GM12878 (cell line): ENCODE measurements at places on chromosomes 5 and 9.

DNA sequence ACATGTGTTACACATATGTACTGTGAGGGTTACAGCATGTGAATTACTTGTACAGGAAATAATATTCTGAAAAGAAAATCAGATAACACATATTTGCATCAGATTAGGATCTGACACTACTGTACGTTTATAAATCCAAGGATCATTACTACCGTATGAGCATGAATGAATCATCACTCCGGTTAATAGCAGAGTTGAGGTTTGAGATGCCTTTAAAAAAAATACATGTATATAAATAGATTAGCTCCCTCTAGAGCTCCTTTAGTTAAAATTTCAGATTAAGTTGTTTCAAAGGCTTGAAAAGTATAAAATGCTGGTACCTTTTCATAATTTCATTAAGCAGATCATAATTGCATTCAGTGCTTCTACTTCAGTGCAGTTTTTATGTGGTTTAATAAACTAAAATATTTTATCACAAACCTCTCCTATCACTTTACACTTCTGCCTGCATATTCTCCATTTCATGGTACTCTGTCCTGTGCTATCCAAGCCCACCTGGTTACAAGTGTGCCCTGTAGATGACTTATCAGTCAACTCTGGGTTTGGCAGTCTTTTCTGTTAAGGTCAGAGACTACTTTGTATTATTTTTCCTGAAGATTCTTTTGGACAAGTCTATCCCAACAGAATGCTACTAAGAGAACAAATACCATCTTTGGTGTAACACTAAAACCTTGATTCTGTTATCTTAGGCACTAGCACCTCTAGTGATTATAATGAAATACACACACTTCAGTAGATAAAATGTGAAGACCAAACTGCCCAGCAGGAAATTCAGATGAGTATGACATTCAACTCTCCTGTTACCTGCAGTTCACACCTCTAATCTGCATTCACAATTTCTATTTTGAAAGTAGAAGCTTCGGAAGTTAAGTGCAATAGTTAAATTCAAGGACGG is 48.0 kb upstream of the POU5F2 start:
- DNase-seq: no peak

GRCh38 chr9:77843871-77844155 is 187.8 kb downstream of the GNAQ start:
- DNase-seq: no peak

DNA sequence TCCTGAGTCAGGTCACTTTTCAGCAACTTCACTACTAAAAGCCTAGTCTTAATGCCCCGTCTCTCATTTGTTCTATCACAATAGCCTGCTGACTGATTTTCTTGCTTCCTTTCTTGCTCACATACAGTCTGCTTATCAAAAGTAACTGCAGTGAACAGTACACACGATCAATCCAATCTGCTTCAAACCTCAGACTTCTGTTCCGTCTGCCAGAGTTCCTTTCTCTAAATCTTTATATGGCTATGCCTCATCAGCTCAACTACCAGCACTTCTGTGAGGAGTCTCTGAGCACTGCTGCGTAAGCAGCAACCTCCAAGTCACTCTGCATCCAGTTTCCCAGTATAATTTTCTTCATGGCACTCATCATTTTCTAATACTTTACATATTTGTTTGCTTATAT is 34.8 kb upstream of the PUM3 start:
- no peak for DNase-seq

DNA sequence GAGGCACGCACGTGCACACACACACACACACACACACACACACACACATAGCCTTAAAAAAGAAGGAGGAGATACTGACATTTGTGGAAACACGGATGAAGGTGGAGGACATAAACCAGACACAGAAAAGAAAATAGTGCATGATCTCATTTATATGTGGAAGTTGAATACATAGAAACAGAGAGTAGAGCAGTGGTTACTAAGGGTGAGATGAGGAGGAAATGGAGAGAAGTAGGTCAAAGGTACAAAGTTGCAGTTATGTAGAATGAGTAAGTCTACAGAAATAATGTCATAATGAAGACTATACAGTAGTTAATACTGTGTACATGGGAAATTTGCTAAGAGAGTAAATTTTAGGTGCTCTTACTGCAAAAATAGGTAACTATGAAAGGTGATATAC is 412.2 kb upstream of the CDH9 start:
- no peak for DNase-seq

DNA sequence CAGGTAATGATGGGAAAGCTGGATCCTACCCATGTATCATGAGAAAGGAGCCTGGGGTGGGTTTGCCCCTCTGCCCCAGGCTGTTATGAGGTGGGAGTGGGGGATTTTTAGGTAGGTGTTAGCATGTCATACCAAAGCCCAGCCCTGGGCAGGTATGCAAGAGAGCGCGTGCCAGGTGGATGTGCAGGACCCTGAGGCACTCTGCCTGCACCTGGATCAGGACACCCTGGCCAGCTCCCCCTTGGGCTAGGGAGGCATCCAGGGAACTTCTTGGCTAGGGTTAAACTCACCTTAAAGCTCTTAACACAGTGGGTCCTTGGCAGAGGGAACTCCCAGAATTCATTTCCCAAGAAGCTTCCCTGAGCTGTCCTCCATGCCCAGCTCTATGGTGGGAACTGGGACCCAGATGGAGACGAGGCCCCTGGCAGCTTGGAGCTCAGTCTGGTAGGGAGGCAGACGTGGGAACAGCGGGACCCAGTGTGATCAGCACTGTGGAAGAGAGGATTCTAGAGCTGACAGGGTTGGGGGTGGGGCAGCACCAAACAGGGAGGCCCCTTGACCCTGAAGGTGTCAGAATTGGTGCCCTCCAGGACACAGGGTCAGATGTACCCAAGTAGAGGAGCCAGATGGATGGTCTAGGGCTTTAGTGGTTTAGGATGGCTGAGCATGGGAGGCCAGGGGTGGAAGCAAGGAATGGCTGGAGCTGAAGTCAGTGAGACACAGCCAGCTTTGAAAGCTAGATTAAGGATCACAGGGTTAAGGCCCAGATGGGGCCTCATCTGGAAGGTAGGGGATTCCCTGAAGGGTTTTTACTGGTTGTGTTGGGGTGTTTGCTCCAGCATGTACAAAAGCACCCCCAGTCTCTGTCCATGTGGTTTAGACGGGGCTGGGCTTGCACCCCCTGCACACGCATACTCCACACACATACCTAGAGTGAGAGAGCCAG is 2.2 kb upstream of the PRR7 start:
- DNase-seq: no peak

DNA sequence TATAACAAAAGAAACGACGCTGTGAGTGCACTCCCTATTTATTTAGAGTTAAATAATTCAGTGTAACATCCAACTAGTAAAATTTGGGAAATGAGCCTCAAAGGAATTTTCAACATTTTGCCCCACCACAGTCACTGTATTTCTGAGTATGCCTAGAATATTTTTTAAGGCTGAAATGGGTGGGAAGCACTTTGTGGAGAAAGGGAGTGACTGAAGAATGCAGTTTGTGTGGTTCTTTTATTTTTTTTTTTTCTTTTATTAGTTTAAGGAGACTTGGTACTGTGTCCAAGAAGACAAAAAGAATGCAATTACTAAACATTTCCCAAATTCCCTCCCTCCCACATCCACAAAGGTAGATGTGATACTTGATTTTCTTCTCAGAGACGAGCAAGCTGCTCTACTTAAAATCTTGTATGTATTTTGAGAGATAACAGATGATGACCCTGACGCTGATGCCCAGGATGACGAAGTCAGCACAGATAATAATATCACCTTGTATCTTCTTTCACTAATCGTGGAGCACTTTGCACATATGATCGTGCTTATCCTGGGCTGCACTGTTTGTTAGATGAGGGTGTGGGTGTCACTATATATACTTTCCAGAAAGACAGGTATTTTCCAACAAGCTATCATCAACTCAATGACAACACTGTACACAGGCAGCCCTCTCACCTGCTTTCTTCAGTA is 586.3 kb downstream of the RAB3C start:
- DNase-seq: no peak

DNA sequence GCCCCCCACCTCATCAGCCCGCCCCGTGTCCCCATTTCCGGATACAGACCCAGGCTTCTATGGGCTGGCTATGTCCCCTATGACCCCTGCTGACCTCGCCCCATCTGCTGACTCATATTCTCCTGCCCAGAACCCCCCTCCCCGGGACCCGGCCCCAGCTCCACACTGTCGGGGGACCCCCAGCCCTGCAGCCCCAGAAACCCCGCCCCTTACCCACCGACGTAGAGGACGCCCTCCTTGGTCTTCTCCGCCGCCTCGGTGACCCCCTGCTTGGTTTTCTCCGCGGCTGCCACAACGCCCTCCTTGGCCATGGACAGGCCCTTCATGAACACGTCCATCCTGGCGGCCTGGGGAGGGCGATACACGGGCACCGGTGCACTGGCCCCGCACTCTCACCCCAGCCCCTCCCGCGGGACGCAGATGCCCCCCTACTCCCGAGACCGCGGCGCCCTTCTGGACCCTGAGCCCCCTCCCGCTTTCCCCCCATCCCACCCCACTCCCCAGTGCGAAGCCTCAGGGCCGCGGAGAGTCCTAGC is 949 bp downstream of the SNCB start:
- DNase-seq: no peak

DNA sequence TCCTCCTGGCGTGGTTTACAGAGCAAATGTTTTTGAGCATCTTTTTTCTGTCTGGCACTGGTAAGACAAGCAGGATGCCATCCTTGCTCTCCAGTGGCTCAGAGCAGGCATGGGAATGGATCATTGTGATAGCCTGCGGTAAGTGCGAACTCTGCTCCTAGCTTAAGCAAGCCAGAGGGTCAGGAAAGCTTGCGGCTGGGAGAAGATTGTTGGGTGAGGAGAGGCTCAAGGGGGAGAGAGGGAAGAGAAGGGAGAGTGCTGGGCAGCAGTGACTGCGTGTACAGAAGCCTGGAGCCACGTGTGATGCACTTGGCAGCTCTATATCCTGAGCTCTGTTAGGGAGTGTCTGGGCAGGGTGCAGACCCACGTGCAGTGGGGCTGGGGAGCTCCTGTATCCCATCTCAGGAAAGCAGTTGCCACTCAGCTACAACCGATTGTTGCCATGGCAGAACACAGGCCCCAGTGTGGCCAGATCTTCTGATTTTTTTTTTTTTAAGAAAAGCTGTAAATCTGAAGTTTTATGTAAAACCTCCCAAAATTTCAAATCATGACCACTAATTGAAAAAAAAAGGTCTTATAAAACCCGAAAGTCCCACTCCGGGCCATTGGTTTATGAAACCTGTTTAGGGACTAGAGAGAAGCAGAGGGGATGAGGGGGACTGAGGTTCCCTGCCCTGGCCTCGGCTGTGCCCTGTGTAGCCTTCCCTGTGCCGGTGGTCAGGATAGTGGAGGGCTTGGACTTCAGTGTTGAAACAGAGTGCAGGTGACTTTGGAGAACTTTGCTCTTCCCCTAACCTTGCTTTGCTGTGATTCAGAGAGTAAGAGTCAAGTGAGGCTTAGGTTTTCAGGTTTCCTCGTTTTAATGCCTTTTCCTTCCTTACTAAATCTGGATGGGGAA is 67.3 kb downstream of the ZNF618 start:
- DNase-seq: no peak

DNA sequence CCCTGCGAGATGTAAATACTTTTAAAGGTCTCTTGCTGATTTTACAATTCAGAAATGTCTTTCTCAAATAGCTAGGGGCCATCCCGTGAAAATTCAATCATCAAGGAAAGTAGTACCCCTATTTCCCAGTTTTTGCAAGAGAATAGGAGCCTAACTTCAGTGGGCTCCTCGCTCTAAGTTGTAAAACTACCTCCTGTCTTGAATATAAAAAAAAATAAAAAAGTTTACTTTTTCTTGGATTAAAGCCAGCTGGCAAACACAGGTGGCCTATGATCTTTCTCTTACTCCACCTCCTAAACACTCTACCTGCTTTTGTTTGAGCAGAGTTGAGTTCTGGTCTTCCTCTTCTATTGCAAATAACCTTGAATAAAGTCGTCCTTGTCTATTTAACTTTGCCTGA is 79.4 kb downstream of the SLCO4C1 start:
- DNase-seq: no peak

DNA sequence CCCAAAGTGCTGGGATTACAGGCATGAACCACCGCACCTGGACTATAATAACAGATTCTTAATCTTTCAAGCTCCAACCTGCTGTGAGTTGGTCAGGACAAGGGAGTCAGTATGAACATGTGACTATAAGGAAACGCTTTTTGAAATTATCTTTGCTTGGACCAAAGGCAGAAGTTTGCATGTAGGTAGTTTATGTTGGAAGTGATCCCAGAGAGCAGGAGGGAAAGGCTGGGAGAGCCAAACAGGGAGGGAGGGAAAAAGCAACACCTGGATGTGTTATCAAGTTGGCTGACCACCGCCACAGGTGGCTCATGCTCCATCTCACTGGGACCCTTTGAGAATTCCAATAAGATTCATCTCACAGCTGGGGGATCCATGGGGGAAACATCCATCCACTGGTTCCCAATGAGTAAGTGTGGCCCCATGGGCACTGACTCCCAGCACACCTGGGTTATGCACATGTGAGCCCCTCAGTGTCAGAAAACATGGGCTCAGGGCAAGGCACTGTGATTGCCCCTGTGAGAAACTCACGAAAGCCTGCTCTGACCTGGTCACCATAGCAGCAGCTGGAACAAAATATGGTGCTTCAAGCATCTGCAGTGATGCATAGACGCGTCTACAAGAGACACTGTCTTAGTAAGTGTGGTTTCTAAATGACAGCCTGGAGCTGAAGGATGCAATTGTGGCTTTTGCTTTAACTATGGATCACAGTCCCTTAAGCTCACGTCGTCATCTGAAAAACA is 62.1 kb downstream of the ARSB start:
- no peak for DNase-seq

DNA sequence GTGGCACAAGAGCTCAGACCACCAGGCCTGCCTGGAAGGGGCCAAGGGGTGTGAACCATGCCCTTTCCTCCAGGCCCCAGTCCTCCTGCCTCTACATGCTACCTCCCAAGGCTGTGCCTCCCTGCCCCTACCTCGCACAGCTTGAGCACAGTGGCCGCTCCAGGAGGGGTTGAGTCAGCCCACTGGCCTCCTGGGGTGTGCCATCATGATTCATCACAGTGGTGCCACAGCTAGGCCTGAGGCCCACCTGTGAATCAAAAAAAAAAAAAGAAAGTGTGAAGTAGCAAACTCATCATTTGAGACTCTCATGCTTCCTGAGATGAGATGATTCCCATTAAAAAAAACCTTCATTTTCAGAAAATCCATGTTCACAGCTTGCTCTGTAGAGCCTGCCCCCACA is 240.5 kb downstream of the HSPA4 start:
- no peak for DNase-seq

- DNase-seq: no peak
Observed at GRCh38 chr9:137077758-137078693, 709 bp downstream of the UAP1L1 start.

DNA sequence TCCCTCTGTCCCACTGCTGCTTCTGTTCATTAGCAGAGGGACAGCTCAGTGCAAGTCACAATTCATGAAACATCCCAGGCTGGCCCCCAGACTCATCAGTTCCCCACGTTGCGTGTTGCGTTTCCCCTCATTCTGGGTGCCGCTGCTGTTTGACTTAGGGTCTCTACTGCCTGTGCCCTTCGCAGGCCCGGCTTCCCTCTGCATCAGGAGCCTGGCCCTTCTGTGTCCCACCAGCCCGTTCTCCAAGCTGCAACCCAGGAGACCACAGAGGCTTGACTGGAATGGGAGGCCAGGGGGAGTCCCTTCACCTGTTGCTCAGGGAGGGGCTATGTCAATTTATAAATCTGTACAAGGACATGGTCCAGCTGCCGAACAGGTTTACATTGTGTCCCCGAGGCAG is 53.9 kb upstream of the SUSD3 start:
- no peak for DNase-seq

- no peak for DNase-seq
Observed at GRCh38 chr9:100167915-100168654, 69.0 kb downstream of the INVS start.

- no peak for DNase-seq
Observed at GRCh38 chr5:151205411-151205810, 18.5 kb downstream of the CCDC69 start.

GRCh38 chr9:113875459-113876150 is 504 bp upstream of the ZNF618 start:
- DNase-seq: no peak
